ENCODE measurements at places on chromosomes 12 and 14.

GRCh38 chr12:98343002-98343567 is 172.3 kb upstream of the TMPO start:
- no peak for DNase-seq

DNA sequence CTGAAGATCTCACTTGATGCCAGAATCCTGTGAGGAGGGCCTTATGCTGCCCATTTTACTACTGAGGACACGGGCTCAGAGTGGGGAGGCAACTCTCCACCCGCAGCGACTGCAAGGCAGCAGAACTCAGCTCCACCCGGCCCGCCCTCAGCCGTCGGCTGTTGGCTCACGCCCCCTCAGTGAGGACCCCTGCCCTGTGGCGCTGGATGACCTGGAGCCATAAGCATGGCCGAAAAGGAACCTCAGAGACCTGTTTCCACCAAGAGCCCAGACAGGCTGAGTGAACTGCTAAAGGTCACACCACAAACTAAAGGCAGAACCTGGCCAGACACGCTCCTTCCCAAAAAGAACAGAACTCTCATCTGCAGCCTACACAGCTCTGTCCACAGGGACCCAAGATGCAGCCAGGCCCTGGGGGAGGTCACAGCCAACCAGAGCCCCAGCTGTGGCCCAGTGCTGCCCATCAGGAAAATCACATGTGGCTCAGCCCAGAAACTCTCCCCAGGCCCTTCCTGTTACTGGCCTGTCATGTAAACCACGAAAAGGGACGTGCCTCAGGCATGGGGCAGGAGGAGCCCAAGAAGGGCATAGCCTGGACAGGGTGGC is 32.8 kb downstream of the CCNK start:
- no peak for DNase-seq

GRCh38 chr12:14952299-14952921 is 9.0 kb downstream of the ARHGDIB start:
- peak; percentile 36 for DNase-seq

DNA sequence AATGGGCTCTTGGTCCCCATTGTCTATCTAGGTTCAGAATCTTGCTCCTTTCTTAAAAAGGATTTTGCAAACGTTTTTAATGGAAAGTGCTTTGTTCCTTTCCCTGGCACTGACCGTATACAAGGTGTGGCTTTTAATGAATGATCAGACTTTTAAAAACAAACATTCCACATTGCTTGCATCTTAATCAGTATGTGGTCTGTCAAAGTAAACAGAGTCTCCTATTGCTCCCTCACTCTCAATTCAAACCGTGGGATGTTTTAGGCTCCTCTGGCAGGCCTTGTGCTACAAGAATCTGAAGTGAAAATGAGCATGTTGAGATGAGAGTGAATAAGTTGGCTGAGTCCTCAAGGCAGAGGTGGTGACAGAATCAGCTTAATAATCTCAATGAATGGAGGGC is 107.0 kb downstream of the VRK1 start:
- DNase-seq = no peak

- DNase-seq = peak; percentile 41
Measured at GRCh38 chr12:33427071-33427470, 12.5 kb downstream of the SYT10 start.

GRCh38 chr12:252636-253035 is 10.0 kb downstream of the SLC6A13 start:
- DNase-seq = no peak

- peak; percentile 62 for DNase-seq
Measured at GRCh38 chr12:10771132-10771733, 31.2 kb downstream of the TAS2R7 start.

- DNase-seq = no peak
Measured at GRCh38 chr14:59728304-59728703, 142.3 kb downstream of the RTN1 start.

- peak; percentile 67 for DNase-seq
Measured at GRCh38 chr12:124915239-124916236, 1.1 kb upstream of the UBC start.

- DNase-seq = no peak
Measured at GRCh38 chr14:80636071-80636470, 305.5 kb downstream of the CEP128 start.

DNA sequence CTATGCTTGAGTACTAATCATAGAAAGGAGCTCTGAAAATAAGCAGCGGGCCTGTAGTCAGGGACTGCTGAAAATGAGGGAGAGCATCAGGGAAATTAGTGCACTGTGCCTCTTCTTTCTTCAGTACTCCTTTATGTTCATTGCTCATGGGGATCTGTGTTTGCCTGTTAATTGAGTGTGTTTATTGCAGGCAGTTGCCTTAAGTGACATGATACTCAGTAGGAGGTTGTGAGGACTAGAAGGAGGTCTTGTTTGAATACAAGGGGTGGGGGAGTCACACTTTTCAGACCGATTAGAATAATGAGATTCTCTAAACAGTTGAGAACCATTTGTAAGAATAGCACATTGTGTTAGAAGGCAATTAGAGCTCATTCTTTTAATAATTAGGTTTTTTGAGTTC is 102.6 kb upstream of the SLCO1C1 start:
- no peak for DNase-seq

GRCh38 chr12:127742231-127742630 is 524.7 kb upstream of the TMEM132C start:
- DNase-seq = no peak

- DNase-seq = no peak
Measured at GRCh38 chr12:2523844-2524243, 270.9 kb upstream of the FKBP4 start.
